ENCODE measurements at places on chromosomes 6 and 20.

DNA sequence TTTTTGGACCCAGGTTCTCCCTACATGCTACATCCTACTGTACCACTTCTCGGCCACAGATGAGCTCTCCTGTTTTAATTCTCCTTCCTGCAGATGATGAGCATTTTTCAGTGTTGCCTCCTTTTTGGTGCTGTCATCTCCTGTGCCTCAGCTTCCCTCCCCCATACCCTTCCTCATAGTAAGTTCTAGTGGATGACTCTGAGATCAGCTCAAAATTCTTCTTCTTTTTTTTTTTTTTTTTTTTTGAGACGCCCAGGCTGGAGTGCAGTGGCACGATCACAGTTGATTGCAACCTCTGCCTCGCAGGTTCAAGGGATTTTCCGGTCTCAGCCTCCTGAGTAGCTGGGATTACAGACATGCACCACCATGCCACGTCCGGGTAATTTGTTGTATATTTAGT is 3.8 kb downstream of the TMEM14A start:
- no peak for DNase-seq

DNA sequence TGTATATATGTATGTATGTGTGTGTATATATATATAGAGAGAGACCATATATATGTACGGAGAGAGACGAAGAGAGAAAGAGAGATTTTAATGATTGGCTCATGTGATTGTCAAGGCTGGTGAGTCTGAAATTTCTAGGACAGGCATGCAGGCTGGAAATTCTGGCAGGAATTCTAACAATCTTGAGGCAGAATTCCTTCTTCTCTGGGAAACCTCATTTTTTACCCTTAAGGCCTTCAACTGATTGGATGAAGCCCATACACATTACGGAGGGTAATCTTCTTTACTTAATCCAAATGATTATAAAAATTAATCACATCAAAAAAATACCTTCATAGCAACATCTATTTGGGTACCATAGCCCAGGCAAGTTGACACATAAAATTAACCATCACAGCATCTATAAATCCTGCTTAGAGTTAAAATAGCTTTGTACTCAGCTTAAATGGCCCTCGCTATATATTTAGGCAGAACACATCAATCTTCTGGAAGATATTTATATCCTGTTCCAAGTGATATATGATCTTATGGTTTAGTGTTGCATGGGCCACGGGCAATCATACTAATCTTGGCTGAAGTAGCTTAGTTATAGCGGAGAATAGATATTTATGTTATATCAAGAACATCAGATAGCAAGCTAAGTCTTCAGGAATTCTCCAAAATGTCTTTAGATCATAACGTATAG is 36.6 kb downstream of the ABRACL start:
- no peak for DNase-seq

DNA sequence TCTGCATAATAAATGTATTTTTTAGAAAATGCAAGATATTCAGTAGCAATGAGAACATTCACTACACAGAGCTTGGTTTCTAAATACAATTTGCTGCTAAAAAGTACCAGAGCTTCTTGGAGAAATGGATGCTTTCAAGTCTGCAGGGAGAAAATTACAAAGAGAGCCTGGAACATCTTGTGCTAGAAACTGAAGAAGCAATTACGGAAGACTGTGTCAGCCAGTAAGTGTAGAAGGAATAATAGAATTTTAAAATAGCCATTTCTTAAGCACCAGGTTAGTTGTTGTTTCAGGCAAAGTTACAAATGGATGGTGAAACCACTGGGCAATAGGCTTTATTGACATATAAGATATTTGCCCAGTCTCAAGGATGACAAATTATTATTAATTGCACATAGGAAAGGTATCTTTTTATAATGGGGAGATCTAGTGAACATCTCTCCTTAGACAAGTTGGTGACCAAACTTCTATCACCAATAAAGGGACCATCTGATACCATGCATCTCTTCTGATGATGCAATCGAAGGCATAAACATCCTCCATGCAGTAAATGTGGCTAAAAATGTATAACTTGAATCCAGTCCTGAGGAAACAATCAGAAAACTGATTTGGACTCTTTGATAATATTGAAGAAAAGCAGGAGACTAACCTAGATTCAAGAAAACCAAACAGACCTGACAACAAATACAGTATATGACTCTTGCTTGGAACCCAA is 81.7 kb downstream of the ARHGAP18 start:
- no peak for DNase-seq

- no peak for DNase-seq
These were observed 221.9 kb downstream of the ADGRG6 start for GRCh38 chr6:142523515-142524375.

GRCh38 chr20:52748990-52749389 is 223.2 kb upstream of the TSHZ2 start:
- no peak for DNase-seq

DNA sequence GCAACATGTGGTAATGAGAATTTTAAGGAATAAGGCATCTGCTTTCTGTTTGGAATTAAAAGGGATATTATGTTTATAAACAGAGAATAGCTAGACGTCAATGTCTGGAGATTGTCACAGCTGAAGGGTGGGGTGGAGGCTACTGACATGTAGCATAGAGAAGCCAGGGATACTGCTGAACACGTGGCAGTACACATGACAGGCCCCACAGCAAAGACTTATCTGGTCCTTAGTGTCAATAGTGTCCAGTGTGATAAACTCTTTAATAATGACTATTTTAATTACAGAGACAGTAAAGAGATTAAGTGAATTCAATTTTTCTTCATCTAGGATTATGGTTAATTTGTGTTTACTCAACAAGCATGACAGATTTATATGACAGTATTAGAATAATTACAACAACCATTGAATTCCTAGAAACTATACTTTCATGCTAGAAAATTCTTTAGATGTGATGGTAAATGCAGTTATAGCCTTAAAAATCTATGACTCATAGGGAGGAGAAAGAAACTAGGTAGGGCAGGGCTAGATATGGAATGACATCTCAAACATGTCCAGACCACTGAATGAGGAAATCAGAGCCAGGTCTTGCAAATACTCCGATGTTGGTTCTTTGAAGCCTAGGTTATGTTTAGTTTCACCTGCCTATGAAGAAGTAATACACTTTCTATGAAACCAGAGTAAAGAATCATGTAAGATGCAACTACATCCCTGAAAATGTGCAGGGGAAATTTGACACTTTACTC is 399.5 kb downstream of the PHF3 start:
- no peak for DNase-seq

DNA sequence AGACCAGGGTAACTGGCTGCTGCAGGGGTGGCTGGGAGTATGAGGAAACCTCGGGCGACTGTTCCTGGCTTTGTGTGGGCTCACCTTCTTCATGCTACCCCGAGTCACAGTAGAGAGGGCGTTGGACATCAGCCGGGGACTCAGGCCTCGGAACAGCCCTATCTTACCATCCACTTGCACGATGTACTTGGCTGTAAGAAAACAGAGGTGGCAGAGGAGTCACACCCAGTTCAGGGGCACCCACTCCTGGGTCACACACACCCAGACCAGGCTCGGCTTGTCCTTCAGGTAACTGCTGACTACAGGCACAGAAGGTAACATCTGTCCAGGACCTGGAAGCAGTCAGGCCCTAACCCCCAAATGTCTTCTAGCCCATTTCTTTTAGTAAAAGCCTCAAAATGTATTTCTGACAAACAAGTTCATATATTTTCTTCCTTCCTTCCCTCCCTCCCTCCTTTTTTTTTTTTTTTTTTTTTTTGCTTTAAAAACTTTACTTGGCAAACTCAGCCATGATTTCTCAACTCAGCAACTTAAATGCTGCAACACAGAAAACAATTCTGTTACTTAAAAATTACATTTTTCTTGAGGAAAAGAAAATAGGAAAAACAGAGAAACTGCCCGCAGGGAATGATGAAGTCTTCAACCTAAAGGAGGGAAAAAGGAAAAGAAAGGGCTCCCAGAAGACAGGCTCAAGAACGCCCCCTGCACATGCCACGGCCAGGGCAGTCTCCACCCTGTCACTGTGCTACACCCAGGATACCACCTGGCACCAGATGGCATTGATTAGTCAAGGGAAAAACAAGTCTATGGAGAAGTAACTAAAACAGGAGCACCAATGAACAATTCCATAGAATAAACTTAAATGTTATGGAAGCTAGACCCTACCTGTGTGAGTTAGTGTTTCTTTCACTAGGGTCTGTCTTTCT is 7.3 kb downstream of the MTCH1 start:
- no peak for DNase-seq

GRCh38 chr6:169344750-169345065 is 91.1 kb upstream of the THBS2 start:
- DNase-seq = no peak

DNA sequence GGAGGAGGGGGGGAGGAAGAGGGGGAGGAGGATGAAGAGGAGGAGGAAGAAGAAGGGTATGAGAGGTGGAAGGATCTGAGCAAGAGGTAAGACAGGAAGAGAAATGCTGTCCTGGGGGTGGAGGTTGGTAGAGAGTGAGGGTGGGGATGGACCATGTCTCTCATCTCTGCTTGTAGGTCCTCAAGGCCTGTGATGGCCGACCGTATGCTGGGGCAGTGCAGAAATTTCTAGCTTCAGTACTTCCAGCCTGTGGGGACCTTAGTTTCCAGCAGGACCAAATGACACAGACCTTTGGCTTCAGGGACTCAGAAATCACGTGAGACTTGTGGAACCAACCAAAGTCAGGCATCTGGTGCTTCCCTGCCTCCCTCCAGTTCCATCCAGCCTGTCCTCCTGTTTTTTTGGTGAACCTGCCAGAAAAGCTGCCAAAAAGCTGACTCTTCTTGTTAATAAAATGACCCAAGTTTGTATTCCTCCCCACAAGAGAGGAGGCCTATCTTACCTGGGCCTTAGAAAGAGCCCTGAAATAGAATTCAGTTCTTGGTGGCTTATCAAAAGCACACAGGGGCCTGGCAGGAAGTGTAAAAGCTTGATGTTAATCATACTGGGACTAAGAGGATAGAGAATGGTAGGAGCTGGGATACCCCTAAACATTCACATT is 2.5 kb upstream of the C4A start:
- DNase-seq = no peak

DNA sequence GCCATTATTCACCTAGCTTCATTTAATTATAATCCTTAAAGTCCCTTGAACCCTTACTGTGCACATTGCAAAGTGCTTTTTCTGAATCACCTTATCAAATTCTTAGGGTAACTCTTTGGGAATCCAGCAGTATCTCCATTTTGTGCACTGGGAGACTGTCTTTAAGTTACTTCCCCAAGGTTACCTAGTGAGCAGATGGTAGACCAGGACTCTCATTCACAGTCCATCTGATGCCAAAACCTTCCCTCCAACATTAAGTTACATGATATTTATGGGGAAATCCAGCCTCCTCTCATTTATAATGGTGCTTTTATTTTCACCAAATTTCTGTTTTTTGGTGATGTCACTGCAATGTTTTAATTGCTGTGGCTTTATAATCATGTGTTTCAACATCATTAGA is 75.7 kb downstream of the NCOA7 start:
- no peak for DNase-seq

DNA sequence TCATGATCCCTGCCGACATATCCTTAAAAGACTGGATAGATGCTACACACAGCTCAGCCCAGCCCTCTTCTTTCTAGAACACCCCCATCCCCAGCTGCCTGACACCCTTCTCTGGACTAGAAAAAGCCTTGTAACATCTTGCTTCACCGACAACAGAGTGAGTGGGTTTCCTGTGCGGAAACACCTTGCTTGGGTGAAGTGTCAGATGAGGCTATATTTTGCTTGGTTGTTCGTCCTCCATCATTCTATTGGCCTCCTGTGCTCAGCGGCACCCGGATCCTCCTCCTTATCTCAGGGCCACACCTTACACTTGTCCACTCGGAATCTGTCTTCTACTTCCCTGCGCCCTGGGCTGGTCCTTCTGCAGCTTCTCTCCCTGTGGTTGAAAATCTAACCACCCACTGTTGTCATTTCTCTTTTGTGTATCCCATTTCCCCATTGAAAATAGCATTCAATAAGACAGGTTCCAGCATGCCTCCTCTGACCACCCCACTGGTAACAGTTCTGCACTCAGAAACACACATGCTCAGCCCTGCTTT is 101.3 kb upstream of the MLN start:
- DNase-seq = peak; percentile 86

- no peak for DNase-seq
These were observed 66.7 kb upstream of the RIPOR2 start for GRCh38 chr6:25002326-25003091.
